Chondrocyte (in vitro differentiated cells): ENCODE measurements at places on chromosomes 16 and 17. TPM values are rescaled to one million over a fixed set of nuclear protein-coding genes. Genes with fewer than 3 reads are reported as not detected.

DNA sequence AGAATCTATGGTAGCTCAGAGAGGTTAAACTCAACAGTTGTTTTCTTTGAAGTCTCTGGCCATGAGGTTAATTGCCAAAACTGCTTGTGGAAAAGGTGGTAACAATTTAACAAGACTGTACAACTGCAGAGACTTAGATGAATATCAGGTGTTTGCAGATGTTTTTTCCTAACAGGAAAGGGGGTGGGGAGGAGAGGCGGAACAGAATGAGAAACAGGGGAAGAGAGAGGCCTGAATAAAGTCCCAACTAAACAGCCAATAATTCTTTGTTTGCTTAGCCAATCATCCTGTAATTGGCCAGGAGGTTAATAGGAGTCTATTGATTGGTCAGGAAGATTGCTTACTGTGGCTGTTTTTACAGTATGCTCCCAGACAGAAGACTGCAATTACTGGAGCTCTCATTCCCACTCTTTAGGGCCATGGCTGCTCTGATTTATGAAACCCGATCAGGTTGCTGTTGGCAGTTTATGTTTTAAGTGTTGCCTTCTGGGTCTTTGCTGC is 249.7 kb upstream of the TBX2 start:
- no peak for DNase-seq

The OR3A3 gene
- not detected in 3 replicates for total RNA-seq

The MT4 gene
- total RNA-seq, result not detected in 3 replicates

The SLC47A2 gene
- not detected in 3 replicates for total RNA-seq

The ANKRD11 gene
- total RNA-seq, result 106 to 185 TPM (median 180 TPM) in 3 replicates

The C17orf67 gene
- total RNA-seq, result 1.5 to 1.8 TPM (median 1.6 TPM) in 3 replicates

DNA sequence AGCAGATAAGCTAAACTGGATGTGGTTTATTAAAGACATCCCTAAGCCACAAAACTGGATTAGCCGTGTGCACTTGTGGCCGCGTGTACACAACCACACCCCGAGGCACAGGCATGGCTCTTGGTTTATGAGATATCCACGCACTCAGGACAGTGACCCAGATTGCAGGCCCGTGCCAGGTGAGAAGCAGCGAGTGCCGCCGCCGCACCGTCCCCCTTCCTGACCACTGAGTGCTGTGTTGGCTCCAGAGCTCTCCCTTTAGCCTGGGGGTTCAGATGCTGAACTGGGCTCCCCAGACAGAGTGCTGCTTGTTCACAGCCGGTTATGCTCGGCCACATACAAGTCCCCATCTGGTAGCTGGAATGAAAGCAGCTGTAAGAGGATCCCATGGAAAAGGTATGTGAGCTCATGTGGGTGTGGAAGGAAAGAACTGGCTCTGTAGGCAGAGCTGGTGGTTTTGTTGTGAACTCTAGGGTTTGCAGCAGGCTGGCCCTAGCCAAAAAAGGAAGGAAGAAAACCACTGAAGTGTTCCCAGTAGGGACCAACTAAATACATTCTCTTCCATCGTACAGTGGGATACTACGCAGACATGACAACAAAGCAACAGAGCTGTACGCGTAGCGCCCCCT is 29.5 kb downstream of the KNOP1 start:
- DNase-seq, result peak; percentile 65
